ENCODE measurements at places on chromosomes 7 and 10.

DNA sequence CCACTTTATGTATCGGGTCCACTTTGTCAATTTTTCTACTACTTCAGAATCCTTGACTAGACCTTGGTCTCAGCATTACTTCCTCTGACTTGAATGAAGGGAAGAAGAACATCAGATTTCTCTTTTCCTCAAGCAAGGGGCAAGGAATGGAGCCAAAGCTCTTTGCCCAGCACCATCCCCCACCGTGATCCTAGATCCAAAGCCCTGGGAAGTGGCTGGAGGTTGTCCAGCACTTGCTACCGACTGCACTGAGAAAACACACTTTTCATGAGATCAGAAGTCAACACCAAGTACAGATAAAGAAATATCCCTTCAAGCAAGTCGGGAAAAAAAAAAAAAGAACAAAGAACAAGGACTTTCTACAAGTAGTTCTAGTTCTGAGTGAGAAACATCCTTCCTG is 102.1 kb upstream of the DDC start:
- DNase-seq, result no peak

- DNase-seq, result no peak
Measured at GRCh38 chr7:155922067-155922816, 110.0 kb upstream of the SHH start.

GRCh38 chr7:33258491-33258951 is 129.2 kb downstream of the BBS9 start:
- DNase-seq, result no peak

DNA sequence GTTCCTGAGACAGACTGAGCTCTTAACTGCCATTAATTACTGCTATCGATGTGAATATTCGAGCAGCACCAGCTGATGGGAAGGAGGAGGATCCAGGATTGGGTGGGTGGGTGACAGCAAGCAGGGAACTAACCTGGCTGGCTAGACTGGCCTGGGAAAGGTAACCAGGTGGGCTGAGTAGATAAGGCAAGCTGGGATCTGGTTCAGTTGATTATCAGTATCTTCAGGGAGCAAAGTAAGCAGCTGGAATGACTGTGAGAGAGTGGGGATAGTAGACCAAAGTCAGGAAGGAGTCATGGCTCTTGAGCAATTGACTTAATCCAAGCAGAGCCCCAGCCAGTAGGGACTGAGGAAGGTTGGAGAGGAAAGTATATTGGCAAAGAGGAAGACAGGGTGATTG is 46.9 kb upstream of the KMT2E start:
- no peak for DNase-seq

Measured in SHP77 (cell line).